ENCODE measurements at places on chromosomes 3 and 15. TPM values are rescaled to one million over a fixed set of nuclear protein-coding genes. Genes with fewer than 3 reads are reported as not detected.

The CFAP100 gene
- total RNA-seq = not detected

The WDR93 gene
- total RNA-seq = not detected

The WNT7A gene
- total RNA-seq = 0.77 TPM

The GORASP1 gene
- total RNA-seq = 80.2 TPM

The AP3B2 gene
- 1.6 TPM for total RNA-seq

The RBMS3 gene
- 72.3 TPM for total RNA-seq

The CYP19A1 gene
- 1.8 TPM for total RNA-seq

The FANCD2OS gene
- 0.77 TPM for total RNA-seq

The NR2E3 gene
- not detected for total RNA-seq

The CCDC39 gene
- total RNA-seq = not detected

The CCR9 gene
- not detected for total RNA-seq

The GPR176 gene
- total RNA-seq = 5.3 TPM

The C3orf49 gene
- total RNA-seq = not detected

The MASP1 gene
- total RNA-seq = 2.3 TPM

The CAMKV gene
- total RNA-seq = not detected

The SLC6A1 gene
- 0.62 TPM for total RNA-seq

The FGF12 gene
- 15.9 TPM for total RNA-seq

The CDHR4 gene
- total RNA-seq = 0.40 TPM

The TAGLN3 gene
- total RNA-seq = 1.5 TPM

The CLRN1 gene
- total RNA-seq = not detected

The DCBLD2 gene
- total RNA-seq = 47.3 TPM

The TMEM212 gene
- not detected for total RNA-seq

The A4GNT gene
- total RNA-seq = not detected

The PRR20G gene
- not detected for total RNA-seq

The ZIC1 gene
- not detected for total RNA-seq

The CFAP20DC gene
- total RNA-seq = 1.6 TPM

The ABI3BP gene
- 109 TPM for total RNA-seq

The COPB2 gene
- total RNA-seq = 110 TPM

The TJP1 gene
- 105 TPM for total RNA-seq

The NAA50 gene
- total RNA-seq = 172 TPM

The TF gene
- 1.1 TPM for total RNA-seq

The LMAN1L gene
- not detected for total RNA-seq

The SLC22A13 gene
- 1.3 TPM for total RNA-seq

The GREM1 gene
- 365 TPM for total RNA-seq

The CADPS gene
- total RNA-seq = 14.4 TPM

The CACNA1D gene
- total RNA-seq = 5.7 TPM

The FBXL2 gene
- 14.4 TPM for total RNA-seq

All from gastroesophageal sphincter (tissue), 4 donors.